ENCODE measurements at places on chromosomes 2 and 18.

GRCh38 chr2:171430516-171431410, 3.0 kb downstream of the METTL8 start:
- no peak for DNase-seq

DNA sequence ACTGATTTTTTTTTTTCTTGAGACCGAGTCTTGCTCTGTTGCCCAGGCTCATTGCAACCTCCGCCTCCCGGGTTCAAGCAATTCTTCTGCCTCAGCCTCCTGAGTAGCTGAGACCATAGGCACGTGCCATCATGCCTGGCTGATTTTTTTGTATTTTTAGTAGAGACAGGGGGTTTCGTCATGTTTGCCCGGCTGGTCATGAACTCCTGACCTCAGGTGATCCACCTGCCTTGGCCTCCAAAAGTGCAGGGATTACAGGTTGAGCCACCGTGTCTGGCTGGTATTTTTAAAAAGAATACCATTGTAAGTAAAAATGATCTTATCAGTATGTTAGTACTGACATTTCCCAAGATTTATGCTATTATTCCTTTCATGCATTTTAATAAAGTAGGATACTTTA, 105.7 kb downstream of the PIEZO2 start:
- no peak for DNase-seq

DNA sequence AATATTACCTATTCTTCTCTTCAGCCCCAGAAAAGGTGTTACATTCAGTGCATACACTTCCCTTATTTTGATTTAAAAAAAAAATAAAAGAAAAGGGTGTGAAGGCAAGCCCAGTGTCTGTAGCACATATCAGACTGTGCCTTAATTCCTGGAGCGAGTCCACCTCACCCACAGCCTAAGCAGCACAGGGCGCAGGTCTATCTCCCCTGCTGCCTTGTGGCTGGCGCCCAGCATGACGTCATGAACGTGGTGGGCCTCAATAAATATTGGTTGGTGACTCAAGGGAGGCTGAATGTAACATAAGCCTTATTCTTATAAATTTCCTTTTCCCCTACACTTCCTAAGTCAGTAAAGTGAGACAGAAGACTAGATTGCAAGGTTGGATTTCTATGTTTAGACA, 26.4 kb downstream of the ST3GAL5 start:
- DNase-seq = no peak

DNA sequence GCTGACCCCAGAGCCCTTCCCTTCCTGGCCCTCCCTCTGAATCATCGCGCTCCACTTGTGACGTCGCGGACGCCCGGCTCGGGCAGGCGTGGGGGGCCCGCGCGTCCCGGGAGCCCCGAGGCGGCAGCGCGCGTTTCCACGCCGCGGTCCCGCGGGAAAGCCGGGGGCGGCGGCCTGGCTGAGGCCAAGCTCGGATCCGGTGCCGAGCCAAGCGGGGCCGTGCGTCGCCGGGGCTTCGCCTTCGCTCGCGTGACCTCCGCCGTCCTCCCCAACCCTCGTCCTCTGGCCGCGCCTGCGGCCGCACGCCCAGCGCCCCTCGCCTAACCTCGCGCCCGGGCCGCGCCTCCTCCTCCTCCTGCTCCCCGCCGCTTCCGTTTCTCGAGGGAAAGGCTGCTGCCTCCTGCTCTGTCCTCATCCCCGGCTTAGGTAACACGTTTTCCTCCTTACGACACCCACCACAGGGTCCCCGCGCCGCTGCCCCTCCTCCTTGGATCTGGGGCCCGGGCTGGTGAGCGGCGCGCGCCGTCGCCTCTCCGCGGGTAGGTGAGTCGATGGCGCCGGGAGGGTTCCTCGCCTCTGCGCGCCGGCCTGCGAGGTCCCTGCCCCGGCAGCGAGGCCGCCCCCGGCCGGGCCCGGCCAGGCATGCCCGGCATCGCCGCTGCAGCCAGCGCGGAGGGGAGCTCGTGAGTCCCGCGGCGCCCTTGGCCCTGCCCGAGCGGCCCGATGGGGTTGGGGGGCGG, at the start of gene INPP1:
Gene INPP1, plus strand, starts transcription at position 54 of the 740 bp plus-strand sequence. CDS start 16,514 bp downstream, outside the sequence.
- no peak for DNase-seq

- no peak for DNase-seq
Observed at GRCh38 chr2:18966131-18966530, 376.8 kb upstream of the NT5C1B start.

DNA sequence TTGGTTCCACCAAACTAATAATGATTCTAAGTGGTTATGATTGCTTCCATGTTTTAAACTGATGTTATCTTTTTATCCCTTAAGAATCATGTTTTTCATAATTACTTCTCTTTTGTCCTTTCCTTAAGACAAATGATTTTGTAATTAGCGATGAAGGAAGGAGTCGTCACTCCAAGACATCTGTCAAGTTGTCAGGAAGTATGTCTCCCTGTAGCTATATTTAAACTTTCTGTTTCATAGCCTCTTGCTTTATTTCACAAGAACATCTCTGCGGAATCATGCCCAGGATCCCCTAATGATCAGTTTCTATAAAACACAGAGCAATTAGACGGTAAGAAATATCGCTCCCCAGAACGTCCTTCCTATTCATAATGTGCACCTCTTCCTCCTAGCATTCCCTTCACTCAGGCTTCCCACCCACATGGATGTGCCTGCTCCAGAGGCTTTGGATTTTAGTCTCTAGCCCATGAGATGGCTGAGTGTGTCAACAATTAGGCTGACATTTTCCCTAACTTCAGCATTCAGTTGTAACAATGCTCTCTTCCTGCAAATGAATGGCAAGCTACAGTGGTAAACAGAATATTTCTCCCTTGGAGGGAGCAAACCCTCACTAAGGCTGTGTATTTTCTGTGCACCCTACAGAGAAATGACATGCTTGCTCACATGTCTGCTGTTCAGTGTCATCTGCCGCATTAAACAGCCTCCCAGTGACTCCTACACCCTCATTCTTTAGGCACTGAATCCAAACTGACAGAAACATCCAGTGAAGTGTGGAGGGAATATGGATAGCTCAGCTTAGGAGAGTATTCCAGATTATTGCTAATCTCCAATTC, 879.6 kb upstream of the CELF4 start:
- DNase-seq = no peak

DNA sequence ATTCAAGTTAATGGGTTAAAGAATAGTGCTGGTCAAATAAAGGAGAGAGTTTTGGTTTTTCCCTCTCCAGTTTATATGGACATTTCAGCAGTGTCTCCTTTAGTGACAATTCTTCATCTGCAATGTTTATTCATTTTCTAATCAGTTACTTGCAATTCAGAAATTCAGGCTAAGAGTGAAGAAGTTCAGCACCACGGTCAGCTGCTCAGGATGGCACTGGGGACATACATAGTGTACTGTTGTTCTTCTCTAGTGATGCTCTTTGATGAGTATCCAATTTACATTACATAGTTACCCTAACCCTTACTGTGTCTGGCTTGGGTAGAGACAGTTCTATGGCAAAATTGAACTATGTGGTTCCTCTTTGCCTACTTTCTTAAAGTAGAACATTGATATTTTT, 412.7 kb downstream of the CNTNAP5 start:
- DNase-seq = no peak

- no peak for DNase-seq
Observed at GRCh38 chr18:37473195-37473840, 92.3 kb downstream of the CELF4 start.

GRCh38 chr2:149648282-149649030, 60.9 kb upstream of the MMADHC start:
- peak; percentile 89 for DNase-seq

DNA sequence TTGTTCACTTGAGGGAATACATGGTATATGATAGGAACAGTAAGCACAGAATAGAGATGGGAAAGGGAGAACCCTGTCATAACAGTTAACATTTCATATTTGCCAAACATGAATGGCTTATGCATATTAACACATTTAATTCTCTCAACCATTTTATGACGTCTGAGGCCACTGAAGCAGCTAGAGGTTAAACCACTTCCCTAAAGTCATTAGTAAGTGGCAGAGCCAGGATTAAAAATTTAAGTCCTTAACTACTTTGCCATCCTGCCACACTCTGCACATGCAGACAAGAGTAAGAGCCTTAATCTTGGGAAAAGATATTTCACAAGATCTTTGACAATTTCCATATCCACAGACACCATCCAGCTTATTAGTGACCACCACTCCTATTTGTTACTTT, 2.1 kb downstream of the LIPT1 start:
- DNase-seq = no peak

DNA sequence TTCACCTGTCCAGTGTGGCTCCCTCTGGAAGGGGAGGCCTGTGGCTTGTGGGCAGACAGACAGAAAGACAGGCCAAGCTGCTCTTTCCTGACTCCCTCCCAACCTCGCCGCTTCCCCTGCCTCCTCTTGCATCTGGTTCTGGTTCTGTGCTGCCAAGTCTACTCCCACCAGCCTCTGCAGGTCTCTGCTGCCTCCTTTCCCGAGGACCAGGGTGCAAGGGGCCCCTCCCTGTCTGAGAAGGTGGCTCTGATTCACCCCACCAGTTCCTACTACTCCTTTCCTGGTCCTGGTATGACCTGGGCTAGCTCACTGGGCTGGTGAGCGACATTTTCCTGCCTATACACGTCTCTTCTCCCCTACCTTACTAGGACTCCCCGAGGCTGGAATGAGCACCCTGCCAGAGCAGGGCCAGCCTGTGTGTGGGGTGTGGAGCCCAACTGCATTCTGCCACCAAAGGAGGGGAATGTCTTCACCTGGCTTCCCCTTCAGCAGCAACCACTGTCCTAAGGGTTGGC, 238.5 kb downstream of the CELF4 start:
- no peak for DNase-seq

DNA sequence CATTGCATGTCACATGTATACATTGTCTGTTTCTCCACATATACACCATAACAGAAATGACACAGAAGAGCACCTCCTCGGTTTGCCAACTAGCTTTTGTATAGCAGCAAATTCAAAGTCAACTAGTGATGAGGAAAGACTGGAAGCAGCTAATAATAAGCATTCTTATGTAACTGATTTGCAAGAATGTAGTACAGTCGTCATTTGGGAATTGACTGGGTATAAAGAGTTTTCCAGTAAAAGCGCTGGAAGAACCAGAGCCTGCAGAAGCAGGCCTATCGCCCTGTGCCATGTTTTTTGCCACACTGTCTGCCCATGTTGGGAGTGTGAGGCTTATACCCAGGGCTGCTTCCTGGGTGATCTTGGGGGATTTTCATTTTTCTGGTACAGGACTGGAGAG, 310.6 kb downstream of the GBX2 start:
- DNase-seq = no peak

DNA sequence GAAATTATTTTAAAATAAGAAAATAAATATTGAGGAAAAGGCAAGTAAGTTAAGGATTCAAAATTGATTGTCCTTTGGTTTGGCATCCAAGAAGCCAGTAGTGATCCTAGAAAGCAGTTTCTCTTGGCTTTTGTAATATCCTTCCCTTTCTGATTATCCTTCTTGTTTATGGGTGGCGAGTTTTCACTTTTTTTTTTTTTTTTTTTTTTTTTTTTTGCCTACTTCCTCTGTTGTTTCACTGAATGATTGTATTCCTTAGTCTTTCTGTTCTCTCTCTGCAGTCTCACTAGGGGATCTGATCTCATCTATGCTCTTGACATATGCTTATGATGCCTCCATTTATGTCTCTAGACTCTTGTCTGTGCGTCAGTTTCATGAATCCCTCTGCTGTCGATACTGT, 4.2 kb downstream of the NAPG start:
- no peak for DNase-seq

- peak; percentile 45 for DNase-seq
Observed at GRCh38 chr2:128736689-128737545, 418.2 kb upstream of the HS6ST1 start.

- DNase-seq = peak; percentile 71
Observed at GRCh38 chr2:237201461-237202287, 116.0 kb downstream of the COPS8 start.

DNA sequence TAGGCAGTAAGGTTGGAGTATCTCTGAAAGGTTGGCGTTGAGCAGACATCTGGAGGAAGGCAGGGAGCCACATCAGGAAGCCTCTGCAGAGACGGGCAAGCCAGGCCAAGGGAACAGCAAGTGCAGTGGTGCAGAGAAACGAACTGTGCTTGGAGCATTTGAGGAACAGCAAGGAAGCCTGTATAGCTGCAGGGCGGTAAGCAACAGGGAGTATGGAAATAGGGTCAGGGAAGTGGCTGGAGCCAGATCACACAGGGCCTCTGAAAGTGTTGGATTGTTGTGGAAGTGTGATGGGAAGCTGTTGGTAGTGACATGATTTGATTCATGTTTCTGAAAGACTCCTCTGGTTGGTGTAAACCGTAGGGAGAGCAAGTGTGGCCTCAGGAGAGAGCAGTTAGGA, 13.4 kb upstream of the TMEM237 start:
- DNase-seq = no peak

DNA sequence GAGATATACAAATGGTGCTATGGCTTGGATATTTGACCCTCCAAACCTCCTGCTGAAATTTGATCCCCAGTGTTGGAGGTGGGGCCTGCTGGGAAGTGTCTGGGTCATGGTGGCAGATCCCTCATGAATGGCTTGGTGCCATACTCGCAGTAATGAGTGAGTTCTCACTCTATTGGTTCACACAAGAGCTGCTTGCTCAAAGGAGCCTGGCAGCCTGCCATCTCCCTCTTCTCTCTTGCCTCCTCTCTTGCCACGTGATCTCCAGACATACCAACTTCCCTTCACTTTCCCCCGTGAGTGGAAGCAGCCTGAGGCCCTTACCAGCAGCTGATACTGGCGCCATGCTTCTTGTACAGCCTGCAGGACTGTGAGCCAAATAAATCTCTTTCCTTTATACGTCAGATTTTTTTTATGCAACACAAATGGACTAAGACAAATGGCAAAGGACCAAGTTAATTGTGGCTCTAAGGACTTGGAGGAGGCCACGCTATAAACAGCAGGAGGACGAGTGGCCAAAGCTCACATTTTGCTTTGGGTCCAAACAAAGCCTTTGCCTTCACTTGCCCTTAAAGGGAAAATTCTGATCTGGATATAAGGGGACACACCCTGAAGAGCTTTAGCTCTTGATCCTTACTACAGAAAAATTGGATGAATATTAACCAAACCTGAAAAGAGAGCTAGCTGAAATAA, 214.7 kb downstream of the SS18 start:
- no peak for DNase-seq

DNA sequence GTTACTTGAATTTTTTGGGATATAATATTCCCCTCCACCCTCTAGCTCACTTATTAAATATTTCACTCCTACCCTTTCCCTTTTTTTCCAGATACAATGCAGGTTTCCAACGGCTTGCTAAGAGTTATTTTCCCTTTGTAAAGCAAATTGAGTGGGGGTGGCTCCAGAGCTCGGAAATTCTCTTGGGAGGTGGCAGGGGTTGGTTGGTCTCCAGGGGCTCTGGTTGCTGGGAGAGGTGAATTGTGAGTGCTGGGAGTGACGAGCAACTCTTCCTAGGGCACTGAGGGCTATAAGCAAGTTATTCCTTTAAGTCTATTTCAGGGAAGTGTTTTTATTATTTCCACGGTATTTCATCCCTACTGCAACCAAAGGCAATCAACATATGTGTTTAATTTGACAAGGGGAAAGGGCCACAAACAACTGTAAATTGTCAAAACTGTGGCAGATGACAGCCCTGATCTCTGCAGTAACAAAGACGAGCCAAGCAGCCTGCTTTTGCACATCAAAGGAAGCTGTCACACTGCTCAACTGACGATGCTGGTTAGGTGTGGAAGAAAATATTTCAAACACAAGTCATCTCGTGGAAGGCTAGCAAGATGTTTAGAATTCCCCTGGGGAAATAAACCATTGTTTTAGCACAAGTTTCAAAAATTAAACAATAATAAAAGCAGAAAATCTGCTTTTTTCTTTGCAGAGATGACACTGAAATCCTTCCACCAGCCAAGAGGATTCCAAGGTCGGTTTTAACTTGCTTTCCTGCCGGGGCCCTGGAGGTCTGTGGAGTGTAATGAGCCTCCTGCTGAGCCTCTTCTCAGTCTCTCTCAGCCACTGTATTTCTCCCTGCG, 34.8 kb upstream of the ASXL2 start:
- no peak for DNase-seq

GRCh38 chr2:37338933-37339332, 5.5 kb upstream of the QPCT start:
- no peak for DNase-seq
